ENCODE measurements at places on chromosomes 7 and 10. TPM values are rescaled to one million over a fixed set of nuclear protein-coding genes. Genes with fewer than 3 reads are reported as not detected.

DNA sequence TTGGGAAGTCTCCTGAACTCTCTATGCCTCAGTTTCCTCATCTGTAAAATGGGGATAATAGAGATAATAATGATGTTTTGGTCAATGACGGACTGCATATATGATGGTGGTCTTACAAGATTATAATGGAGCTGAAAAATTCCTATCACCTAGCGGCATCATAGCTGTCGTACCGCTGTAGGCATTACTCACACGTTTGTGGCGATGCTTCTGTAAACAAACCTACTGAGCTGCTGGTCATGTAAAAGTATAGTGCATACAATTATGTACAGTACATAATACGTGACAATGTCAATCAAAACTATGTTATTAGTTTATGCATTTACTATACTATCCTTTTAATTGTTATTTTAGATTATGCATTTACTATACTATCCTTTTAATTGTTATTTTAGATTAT is 339.1 kb upstream of the NPVF start:
- DNase-seq: no peak

LRRC17 gene
- total RNA-seq: 1.6 TPM

- no peak for DNase-seq
Measured at GRCh38 chr7:138512885-138513284, 52.8 kb downstream of the TRIM24 start.

BLNK gene
- not detected for total RNA-seq

PLEKHS1 gene
- not detected for total RNA-seq

- DNase-seq: no peak
Measured at GRCh38 chr10:47405857-47406547, 21.9 kb upstream of the ZNF488 start.

DNA sequence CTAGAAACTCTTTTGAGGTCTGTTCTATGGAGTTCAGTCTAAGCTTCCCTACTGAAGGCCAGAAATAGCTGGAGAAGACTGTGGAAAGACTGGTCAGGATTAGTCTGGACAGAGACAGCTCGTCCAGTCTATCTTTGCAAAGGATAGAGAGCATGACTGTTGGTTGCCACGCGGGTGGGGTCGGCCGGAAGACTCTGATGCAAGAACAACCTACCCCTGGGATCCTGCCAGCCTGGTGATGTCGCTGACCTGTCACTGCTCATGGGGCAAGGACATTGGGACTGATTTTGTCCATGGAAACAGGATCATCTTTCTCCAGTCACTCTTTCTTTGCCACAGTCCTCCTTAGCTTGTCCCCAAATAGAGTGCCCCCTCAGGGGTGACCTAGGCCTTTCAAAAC is 337.6 kb upstream of the NPSR1 start:
- no peak for DNase-seq

GRCh38 chr7:150876817-150877526 is 24.7 kb downstream of the AOC1 start:
- DNase-seq: peak; percentile 69

DNA sequence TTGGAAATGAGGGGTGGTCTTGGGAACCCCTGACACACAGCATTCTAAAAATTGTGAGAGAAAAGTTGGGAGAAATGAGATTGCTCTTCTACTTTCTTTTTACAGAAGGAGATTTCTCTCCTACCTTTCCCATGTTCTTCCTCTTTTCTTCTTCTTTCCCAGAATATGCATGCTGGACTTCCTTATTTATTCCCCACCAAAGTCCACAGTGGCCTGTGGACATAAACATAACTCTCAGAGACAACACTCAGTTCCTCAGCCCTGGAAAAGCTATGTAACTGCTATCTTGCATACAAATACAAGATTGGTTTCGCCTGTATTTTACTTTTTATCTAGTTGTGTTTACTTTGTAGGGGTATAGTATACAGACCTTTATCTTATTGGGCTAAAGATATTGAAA is 54.6 kb upstream of the C1GALT1 start:
- no peak for DNase-seq

DNA sequence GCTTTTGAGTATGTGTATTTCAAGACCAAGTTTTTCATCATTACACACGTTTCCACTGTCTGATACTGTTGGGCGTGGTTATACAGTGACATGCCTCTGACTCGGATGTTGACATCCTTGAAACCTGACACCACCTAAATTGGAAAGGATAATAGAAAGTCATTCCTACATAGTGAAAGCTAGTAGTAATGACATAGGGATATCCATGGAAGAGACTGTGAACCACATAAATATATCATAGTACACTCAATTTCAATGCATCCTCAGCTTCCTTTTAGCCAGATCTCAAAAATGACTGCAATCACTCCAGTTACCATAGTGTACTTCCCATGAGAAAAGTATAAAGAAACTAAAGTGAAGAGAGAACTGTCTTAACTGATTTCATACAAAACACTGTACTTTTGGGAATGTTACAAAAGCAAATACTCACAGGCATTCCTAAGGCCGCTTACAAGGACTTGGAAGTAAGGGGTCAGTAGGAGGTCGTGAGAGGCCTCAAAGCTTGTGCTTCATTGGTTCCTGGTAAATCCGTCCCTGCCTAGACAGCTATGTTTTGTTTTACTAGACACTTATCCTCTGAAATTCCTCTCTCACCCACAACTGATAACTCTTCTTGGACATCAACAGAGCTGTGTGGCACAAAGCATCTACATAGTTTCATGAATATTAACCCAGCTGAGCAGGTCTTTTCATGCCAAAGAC is 71.8 kb upstream of the VWDE start:
- no peak for DNase-seq

- DNase-seq: no peak
Measured at GRCh38 chr7:92992932-92993331, 124.8 kb downstream of the SAMD9 start.

NPFFR1 gene
- total RNA-seq: 0.05 TPM

DNA sequence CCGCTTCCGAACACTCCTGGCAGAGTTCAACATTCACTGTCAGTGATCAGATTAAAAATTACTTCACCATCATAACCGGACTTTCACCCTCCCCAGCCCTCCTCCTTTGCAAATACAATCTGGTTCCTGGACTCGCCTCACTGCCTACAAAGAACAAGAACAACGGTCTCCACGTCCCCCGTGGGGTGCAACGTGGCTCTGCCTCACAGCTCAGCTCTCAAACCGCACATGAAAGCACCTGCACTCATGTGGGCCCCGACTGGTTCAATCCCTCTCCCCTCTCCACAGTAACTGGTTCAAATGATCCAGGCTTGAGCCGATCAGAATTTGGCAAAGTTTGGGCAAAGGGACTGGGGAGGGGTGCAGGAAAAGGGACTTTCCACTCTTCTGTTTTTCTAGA is 21.0 kb downstream of the ASB13 start:
- no peak for DNase-seq

GRCh38 chr7:85447004-85447403 is 260.1 kb upstream of the SEMA3D start:
- DNase-seq: no peak

SCRN1 gene
- 105 TPM for total RNA-seq

GRCh38 chr7:30912021-30912730 is 523 bp downstream of the AQP1 start:
- DNase-seq: no peak

GRCh38 chr7:29239638-29240037 is 45.1 kb downstream of the CHN2 start:
- peak; percentile 58 for DNase-seq

EPHB4 gene
- 104 TPM for total RNA-seq

FGFR2 gene
- total RNA-seq: 95.0 TPM

DNA sequence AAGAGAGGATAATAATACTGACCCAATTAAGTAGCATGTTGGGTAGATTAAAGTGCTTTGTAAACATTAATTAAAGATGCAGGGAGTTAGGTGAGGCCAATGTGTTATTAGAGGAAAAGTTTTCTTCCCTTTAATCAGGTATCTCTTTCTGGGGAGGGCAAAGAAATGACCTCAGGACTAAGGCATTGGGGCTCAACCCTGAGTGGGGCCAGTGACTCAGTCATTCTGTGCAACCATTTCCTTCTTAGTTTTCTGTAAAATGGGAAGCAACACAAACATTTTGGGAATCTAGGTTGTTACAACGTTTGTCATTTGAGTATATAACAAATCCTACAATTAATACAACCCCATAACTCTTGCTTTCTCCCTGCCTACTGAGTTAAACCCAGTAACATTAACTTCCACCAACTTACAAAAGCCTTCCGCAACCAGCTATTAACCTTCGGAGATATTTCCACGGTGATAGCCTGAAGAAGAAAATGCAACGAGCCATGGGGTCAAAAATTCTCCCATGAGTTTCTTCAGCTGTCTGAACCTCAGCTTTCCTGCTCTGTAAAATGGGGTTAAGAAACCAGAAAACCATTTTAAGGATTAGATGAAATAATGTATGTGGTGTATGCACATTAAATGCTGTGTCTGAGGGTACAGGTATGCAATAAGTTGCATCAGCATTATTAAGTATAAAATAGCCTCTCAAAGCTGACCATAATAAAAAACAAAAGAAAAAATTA is 965 bp upstream of the PROSER2 start:
- no peak for DNase-seq

SFRP4 gene
- 0.24 TPM for total RNA-seq

- DNase-seq: no peak
Measured at GRCh38 chr10:89426230-89426868, 12.0 kb downstream of the IFIT5 start.

DNA sequence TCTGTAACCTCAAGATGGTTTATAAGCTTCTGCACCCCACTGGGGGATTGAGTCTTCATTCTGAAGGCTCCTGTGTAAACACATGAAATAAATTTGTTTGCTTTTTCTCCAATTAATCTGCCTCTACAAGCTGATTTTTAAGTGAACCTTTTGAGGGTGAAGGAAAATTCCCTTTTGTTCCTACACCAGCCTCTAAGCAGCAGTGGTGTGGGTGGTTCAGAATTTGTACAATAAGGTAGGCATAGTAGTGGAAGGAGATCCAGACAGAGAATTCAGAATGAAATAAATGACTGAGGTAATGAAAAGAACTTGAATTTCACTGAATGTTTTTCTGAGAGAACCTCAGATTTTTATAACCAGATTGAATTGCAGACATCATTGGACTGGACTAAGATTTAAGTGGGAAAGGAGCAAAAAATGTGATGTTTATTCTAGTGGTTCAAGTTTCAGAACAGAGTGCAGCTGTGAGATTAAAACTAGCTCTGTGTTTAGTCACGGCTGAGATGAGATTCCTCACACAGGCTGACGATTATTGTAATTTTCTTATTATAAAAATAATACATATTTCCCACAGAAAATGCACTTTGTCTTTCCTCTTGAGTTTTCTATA is 1162.2 kb downstream of the TYW1 start:
- no peak for DNase-seq

GRCh38 chr10:61081301-61081700 is 137.3 kb upstream of the RHOBTB1 start:
- no peak for DNase-seq

CRHR2 gene
- 0.09 TPM for total RNA-seq

DNA sequence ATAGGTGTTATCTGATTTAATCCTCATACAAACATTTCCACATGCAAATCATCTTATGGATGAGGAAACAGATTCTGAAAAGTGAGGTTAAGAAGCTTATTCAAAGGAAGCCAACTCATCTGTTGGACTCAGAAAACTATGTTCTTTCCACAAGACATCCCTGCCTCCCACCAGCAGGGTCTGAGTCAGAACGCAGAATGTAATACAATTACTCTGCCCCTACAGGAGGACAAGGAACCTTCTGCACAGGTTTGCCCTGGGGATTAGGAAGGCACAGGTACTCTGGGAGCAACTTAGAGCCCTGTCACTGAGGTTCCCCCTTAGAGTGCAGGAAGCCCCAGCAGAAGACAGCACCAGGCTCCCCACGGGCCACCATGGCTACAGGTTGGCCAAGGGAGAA is 255.7 kb downstream of the TNS3 start:
- DNase-seq: no peak

GRCh38 chr7:121401896-121402295 is 5.8 kb upstream of the FAM3C start:
- no peak for DNase-seq

SLC26A5 gene
- total RNA-seq: 0.41 TPM

DNA sequence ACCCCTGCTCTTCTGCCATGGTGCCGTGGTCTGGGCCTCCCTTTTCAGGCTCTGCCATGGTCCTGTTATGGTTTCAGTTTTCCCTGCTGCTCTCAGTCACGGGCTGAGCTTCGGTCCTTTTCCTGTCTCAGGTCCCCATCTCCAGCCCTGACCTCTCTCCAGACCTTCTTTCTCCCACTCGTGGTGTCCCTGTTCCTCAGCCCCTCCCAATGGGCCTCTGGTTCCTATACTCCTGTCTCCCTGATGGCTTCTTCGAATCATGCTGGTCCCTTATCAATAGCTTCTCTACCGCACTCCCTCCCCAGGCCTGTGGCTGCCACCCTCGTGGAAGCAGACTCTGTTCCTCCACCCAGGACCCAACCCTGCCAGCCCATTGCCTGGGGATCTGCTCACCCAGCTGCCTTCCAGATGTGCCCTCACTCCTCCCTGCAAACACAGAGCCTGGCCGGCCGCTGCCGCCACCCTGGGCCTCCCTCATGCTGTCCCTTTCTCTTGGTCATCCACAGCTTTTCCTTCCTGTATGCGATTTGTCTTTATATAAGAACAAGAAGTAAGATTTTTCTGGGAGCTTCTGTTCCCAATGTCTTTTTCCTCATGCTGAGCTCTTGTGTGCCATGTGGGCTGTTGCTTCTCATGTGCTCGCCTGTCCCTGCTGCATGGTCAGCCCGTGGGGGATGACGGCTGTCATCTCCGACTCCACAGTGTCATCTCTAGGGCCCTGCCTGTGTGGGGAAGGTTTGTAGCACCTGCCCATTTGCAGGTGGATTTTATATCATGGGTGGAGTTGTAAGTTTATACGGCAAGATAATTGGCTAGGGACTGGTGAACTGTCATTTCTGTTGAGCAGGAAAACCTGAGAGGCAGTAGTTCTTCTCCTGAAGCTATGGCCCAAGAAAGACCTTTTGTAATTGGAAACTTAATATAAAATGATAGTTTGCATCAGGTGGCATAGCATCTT is 126.7 kb downstream of the NT5C2 start:
- no peak for DNase-seq

ADAP1 gene
- total RNA-seq: 4.3 TPM

DNA sequence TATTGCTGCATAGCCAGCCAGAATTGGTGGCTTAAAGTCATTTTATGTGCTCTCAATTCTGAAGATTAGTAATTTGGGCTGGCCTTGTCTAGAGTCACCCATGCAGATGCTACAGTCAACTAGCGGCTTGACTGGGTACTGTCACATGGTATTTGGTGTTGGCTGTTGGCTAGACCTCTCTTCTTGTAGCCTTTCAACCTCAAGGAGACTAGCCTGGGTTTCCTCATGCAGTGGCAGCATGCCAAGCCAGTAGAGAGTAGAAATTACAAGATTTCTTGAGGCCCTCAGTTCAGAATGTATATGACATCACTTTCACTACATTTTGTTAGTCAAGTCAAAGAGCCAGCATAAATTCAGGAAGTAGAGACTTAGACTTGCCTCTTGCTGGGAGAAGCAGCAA is 3.7 kb upstream of the ZNF800 start:
- no peak for DNase-seq

GRCh38 chr7:151174246-151175046 is 7.0 kb upstream of the GBX1 start:
- peak; percentile 82 for DNase-seq

DNA sequence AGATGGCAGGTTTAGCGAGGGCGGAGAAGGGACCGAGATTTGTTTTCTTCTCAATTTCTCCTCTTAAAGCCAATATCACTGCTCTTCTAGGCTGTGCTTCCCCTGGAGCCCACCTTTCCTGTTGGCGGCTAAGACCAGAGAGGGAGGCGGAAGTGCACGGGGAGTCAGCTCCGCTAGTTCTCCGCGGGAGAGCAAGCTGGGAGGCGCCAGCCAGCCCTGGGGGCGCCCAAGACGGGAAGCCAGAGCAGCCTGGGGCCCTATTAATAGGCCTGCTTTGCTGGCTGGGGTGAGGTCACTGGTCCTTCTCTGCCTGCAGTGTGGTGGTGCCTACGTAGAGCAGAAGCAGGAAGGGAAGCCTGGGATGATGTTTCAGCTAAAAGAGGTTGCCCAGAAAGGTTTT is 61.6 kb downstream of the LSM5 start:
- peak; percentile 30 for DNase-seq

Measured in WTC11 (cell line).